ENCODE measurements at places on chromosomes 11 and 22.
A peak's percentile ranks its signal among the peaks of the same experiment; 100 is the strongest.

DNA sequence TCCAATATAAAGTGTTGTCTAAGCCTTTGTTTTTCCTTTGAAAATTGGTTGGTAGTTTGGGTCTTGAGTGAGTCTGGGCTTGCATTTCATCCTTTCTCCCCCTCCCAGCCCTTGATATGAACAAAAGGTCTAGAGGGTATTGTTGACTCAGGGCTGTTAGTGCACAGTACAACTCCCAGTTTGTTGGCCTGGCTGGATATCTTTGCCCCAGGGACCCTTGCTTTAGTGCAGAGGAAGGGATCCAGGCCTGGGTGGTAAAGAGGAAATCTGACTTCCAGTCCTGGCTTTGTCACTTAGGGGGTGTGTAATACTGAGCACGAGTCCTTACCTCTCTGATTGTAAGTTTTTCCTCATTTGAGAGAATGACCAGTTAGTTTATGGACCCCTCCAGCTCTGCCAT, 330.4 kb downstream of the TMEM135 start:
- no peak for DNase-seq

DNA sequence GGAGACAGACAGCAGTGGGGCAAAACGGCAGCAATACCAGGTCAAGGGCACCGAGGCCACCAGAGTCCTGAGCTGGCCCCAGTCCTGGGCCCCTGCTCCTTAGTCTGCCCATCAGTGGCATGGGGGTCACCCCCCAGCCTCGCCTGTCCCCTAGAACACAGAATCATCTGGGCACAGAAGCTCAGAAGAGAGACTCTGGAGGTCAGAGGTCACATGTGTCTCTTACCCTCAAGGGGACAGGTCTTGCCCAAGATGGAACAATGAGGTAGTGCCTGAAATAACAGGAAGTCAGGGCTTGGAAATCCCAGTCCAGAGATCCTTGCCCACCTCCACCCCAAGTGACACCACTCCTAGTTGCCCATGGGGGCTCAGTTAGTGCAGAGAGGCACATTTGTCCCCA, 20.6 kb downstream of the PDE2A start:
- no peak for DNase-seq

- peak; percentile 49 for DNase-seq
Measured at GRCh38 chr11:72681226-72682153, 7.3 kb upstream of the PDE2A start.

DNA sequence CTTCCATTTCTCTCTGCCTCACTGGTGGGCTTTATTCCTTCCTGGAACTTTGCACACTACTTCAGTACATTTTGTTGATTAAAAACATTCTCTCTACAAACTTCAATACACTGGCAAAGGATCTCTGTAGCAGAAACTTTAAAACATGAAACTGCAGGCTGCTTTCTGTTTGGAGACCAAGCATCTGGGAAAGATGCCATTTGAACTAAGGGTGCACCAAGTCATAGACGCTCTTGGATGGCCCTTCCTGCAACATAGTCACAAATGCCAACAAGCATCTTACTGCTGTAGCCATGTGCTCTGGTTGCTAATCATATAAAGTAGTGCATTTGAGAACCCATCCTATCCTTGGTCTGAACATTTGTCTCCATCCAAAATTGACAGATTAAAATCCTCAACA, 56.4 kb downstream of the SNX19 start:
- DNase-seq = no peak

GRCh38 chr11:86523738-86524619, 148.4 kb downstream of the ME3 start:
- DNase-seq = no peak

DNA sequence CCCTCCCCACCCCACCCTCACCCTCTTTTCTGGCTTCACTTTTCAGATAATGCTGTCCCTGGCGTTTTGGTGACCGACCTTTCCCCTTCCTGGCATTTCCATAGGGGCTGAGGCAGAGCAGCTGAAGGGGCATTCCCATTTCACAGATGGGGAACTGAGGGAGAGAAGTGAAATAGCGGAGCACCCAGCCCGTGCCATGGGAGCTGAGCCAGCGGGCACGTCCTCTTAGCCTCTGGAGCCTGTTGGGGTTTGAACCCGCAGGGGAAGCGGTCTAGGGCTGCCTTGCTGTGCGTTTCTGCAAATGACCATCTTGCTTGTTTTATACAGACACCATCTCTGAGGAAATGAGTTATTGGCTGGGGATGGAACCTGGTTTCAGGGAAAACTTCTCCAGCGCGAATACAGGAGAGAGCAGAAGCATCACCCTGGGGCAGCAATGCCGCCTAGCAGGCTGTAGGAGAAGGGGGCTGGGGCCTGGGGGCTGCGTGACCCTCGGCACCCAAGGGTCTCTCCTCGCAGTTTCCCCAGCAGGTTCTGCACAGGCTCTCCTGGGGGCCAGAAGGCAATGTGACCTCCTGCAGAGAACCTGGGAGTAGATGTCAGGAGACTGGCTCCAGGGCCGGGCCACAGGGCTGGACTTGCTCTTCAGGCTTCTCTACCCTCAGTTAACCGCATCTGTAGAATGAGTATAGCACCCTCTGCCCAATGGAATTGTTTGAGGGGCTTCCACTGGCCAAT, 1.5 kb downstream of the PTPRJ start:
- no peak for DNase-seq

DNA sequence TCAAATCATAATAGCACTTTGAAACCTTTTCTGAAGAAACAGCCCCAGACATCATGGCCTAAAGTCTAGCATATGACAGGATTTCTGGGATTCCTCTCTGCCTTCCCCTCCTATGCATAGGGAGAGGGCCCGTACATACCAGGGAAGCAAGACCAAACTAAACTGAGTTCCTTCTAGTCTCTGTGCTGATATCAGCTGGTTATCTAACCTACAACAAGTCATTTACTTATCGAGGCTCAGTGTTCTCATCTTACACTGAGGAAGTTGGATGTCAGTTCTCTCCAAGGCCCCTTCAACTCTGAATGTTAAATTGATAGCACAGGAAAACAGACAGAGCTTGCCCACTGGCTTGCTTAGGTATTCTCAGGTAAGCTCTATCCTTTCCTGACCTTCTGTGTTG, 17.0 kb upstream of the GRIK4 start:
- DNase-seq = no peak

DNA sequence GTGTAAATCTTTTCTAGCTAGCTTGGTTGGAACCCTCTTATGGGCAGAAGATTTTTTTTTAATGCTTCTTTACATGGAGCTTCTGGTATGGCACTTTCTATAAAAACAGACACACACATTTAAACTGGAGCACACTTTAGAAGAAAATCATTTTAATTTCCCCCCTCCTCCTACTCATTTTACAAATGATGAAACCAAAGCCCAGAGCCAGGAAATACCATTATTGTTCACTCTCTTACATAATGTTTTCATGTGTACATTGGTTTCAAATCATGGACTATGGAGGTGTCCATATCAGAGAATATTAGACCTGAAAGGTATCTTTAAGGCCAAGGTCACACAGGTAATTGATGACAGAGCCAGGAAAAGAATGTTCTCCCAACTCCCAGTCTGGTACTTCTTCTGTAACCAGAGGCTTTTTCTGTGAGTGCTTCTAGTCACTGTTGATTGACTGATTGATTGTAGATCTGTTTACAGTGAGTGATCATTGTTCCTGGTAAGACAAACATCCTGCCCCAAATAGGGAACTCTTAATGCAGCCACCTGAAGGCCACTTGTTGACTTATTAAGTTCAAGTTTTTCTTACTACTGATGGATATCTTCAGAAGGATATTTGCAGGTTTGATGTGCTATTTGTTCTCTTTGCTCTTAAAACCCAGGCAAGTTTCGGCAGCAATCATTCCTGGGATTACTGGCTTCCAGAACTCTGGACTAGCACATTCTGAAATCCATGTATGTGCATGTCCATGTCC, 26.8 kb upstream of the ME3 start:
- no peak for DNase-seq

GRCh38 chr11:62603072-62603408, 1.4 kb upstream of the MTA2 start:
- DNase-seq = peak; percentile 53

DNA sequence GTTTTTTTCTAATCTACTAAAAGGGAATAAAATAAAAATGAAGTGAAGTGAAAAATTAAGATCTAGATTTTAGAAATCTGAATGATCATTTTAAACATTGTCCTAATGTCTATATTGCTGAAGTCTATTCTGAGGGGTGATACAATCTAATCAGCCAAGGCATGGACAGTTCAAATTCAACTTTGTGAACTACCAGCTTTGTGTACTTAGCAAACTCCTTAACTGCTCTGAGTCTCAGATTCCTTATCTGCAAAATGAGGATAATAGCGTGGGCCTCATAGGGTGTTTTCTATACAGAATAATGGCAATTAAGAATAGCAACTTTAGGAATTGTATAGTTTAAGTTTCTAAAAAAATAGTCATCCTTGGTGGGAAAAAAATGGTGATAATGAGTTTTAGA, 31.4 kb downstream of the FAR1 start:
- no peak for DNase-seq

DNA sequence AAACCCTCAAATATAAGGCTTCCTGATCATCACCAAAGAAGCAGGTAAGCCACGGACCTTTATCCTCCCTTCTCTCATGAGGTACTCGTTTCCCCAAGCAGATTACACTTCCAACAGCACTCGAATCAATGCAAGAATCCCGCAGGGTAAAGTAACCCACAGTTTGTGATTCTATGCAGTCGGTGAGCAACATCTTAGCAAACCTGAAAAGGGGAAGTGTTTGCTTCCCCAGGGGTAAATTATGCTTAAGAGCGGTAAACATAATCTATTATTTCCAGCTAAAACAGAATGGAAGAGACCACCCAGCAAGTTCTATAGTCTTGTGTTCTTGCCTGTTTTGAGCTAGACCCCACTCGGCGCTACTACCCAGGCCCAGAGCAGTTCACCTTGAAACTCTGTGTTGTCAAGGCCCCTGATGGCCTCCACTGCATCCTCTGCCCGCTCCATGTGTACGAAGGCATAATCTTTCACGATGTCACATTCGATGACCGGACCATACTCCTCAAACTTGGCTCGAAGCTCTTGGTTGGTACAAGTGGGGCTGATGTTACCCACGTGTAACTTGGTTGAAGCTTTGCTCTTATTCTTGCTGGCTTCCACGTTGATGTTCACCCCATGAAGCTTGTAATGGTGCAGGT, 1.3 kb downstream of the RBM4B start:
- no peak for DNase-seq
